ENCODE measurements at places on chromosomes 11 and 22.

GRCh38 chr11:134821422-134821821 lies 409.4 kb upstream of the B3GAT1 start:
- no peak for DNase-seq

GRCh38 chr11:94781837-94782236 lies 13.7 kb downstream of the AMOTL1 start:
- DNase-seq: no peak

DNA sequence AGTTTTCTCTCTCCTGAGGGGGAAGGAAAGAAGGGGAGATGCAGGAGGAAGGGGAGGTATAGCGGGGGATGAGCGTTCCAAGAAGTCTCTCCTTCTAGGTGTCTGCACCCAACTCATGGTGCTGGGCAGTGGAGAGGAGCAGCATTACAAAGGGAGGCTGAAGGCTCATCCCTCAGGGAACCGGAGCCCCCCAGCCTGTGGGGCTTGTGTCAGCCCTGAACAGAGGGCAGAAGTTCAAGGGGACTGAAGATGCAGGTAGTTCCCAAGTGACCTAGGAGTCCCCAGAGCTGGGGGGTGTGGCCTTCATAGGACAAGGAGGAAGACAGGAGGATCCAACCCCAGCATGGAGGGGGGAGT lies 1.8 kb downstream of the C11orf68 start:
- DNase-seq: no peak

- no peak for DNase-seq
Measured at GRCh38 chr22:40855979-40856512, 393 bp downstream of the ST13 start.

- no peak for DNase-seq
Measured at GRCh38 chr11:104820431-104820830, 77.8 kb downstream of the CASP12 start.

DNA sequence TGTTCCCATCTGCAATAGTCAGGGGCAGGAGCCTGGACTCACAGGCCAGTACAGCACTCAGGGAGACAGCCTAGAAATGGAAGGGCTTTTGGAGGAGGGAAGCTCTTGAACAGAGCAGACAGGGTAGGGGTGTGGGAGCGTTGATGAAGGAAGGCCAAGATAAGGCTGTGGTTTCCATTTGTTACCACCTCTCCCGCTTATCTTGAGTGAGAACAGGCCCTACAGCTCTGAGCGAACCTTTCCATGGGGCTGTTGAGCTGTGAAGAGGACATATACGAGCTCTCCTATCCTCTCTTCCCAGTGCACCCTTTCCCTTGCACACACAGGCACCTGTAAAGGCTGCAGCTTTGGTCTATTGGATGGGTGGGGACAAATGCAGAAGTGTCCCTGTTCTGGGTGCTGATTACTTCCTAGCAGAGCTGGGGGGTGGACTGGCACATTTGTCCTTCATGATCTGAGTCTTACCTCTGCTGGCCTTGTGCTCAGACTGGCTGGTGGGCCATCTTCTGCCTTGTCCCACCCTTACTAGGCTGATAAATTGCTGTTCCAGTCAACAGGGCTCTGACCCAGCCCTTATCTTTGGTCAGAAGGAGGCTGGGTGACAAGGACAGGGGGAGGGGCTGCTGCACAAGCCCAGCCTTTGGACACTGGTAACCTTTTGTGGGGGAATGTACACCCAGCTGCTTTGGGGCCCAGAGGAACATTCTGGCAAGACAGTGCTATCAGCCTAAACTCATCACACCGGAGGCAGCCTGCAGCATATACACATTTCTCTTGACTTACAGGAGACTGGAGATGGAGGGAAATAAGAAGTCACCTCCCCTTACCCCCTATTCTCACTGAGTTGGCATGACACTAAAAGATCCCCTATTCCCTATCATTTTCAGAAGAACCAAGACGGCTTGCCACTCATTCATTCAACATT lies 80.1 kb upstream of the NNMT start:
- DNase-seq: no peak

DNA sequence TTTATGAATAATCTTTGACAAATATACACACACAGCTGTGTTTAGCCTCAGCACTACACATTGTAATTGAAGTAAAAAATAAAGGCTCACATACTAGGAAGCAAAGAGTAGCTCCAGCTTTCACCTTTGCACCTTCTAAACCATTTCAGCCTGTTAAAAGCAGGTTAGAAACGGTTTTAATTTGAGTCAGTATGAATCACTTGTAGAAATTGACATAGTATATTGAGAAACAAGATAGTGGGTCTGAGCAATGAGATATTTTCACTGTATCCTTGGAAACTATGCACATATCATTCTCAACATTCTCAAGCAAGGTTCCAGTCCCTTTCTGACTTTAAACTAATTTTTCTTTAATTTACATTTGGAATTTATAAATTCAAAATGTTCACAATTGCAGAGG lies 380.3 kb downstream of the AASDHPPT start:
- no peak for DNase-seq

DNA sequence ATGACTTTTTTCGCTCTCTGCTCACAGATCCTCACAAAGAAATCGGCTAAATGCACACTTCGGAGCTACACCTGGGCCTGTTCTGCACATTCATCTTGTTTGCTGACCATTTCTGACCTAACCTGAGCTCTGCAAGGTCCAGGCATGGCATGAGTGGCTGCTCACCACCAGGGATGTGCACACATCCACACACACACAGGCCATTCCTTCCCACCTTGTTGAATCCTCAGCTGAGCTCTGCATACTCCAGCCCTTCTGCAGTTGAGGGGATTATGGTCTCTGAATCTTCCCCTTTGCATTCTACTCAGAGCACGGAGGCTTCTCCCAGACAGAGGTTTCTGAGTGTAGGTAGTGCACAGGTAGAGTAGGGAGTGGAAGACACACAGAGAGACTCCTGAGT lies 411.9 kb upstream of the B3GAT1 start:
- no peak for DNase-seq

GRCh38 chr11:20670932-20671403 lies 1.6 kb downstream of the NELL1 start:
- DNase-seq: no peak

GRCh38 chr11:78270971-78271370 lies 82.3 kb downstream of the USP35 start:
- DNase-seq: no peak

- no peak for DNase-seq
Measured at GRCh38 chr22:29359469-29359868, 28.9 kb downstream of the AP1B1 start.

DNA sequence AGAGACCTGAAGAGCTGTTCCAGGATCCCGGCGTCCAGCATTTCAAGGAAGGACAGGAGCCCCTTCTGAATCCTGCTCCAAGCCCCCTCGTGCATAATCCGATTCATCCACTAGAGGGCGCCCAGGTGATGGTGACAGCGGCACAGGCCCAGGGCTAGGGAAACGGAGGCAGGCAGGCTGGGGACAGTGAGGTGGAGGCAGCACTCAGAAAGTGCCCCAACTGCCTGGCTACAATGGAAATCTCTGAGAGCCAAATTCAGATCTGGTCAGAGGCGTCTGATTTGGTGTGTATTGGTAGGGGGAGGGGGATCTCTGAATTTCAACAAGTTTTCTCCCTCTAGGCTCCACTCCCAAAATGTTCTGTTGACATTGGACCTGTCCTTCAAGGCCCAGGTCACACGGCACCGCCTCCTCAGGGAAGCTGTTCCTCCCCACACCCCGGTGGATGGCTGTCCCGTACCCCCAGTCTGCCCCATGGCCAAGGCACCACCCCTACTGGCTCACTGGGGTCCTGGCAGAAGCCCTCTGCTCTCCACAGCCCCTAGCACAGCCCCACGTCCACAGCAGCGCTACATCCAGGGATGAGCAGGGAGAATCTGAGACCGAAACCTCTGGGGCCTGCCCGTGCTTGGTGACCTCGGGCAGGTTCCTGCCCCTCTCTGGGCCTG lies 142.9 kb downstream of the CRYBB2 start:
- no peak for DNase-seq

DNA sequence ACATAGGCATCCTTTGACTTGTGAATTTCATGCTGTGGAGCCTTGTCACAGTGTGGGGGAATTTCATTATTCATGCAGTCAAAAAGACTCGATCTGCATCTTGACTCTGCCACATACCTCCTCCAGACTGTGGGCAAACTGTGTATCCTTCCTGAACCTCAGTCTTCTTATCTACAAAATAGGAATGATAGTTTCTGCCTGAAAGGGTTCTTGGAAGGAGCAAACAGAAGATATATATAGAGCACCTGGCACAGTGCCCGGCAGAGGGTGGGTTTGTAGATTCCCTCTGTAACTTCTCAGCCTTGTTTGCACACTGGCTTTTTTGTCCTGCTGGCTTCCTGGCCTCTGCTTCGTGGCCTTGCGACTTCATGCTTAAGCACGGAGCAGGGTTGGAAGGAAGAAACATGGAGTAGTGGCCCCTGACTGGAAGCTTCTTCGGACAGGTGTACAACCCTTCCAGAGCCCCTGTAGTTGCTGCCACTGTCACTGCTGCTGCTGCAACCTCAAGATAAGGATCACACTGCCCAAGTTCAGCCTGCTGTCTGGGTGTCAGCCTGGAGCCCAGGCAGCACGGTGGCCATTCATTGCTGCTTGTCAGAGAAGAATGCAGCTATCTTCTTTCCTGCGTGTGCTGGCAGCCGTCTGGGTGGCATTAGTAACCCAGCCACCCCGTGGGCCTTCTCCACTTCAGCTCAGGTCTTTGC lies 106.4 kb downstream of the MICAL2 start:
- no peak for DNase-seq

DNA sequence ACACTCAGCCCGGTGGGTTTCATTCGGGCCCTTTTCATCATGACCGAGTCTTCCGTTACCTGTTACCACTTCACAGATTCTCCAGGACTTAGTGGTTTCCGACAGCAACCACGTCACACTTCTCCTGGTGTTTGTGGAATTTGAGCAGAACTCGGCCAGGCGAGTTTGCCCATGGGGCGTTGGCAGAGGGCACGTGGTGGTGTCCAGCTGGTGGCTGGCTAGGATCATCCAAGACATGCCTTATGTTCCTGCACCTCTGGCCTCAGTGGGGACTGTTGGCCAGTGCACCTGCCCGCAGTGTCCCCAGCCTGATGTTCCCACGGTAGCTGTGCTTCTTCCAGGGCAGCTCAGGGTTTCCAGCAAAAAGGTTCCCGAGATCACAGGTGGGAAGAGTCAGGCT lies 87.3 kb downstream of the ARHGAP8 start:
- no peak for DNase-seq

DNA sequence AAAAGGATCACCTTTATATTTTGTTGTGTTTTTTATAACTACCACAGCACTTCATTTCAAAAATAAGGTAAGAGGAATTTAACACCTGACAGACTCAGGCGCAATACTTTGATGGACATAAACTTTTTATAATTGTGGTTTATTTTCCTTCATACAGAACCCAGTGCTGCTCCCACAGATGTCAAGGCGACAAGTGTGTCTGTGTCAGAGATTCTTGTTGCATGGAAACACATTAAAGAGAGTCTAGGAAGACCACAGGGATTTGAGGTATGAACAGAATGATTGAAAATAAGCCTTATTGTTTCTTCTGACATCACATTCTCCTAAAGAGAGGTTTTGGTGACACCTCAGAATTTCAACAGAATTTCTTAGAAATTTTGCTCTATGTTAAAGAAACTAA lies 378.9 kb upstream of the ARHGAP42 start:
- no peak for DNase-seq

DNA sequence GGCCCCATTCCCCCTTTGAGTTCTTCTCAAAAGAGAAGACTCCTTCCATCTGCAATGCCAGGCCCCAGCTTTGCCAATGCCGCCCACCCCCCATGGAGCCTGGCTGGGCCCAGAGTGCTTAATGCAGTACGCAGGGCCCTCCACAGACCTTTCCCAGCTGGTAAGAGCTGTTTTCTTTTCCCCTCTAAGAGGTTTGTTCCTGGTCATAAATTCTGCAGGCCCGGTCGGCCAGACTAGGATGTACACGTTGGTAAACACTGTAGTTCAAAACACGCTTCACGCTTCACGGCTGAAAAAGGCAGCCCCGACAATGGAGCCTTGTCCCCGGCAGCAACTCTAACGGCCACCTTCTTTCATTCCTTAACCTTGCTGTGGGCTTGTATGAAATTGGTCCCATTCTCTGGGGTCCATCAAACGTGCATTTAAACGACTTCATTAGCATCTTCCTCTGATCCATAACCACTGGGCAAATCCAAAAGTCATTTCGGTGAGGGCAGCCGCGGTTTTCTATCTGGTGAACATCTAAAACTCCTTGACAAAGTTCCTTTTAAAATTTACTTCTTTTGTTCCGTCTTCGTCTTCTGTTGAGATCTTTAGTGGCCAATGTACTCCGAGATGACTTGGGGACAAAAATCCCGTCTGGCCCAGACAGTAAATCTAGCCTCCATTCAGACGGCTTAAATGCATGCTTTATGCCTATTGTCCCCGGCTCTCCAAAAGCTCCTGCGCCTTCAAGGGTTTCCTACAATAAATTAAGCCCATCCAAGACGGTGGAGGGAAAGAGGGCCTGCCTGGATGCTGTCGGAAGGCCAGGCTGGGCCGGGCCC lies 60.0 kb upstream of the MYEOV start:
- no peak for DNase-seq

DNA sequence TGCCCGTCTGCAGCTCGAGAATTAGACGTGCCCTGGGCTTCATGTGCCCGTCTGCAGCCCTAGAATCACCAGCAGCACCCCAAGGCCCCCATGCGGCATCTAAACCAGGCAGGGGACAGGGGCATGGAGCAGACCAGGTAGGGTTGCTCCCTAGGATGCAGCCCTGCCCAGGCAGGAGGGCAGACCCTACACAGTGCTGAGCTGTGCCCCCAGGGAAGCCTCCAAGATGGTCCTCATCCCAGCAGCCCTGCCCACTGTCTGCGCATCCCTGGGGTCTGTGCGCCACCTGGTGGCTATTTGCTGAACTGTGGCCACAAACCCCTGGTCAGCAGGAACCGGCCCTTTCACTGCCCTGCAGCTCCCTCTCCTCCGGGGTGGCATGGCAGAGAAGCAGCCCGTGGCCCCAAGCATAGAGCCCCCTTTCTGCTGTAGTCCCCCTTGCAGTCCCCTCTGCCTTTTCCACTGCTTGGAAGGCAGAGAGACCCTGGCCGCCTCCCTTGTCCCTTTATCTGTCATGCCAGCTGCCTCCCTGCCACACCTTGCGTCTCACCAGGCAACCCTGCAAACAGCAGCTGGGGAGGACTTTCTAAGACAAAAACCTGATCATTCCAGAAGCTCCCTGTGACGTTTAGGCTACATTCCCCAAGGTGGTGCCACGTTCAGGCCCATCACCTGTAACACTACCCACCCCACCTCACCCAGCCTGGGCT lies 86.6 kb downstream of the KCNQ1 start:
- DNase-seq: no peak

DNA sequence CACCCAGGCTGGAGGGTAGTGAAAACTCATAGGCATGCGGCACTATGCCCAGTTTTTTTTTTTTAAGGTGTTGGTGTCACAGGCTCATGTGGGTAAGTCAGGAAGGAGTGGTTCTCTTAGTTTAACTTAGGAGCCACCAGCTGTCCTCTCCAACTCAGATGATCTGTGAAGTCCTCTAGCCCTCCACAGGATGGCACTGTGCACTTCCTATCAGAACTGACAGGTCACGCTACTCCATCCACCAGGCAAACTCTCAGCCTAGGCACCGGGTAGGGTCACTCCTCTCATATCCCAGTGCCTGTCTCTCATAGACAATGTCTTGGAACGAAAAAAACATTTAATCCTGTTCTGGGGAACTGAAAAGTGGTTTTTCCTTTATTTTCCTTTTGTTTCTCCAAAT lies 16.5 kb downstream of the NAP1L4 start:
- no peak for DNase-seq
